ENCODE measurements at places on chromosomes 5 and 9.

- no peak for DNase-seq
Observed at GRCh38 chr9:99129091-99129490, 24.2 kb downstream of the TGFBR1 start.

- DNase-seq, result no peak
Observed at GRCh38 chr5:55634209-55634805, 77.8 kb downstream of the SLC38A9 start.

GRCh38 chr9:131418143-131419025 lies 24.5 kb downstream of the PRRC2B start:
- DNase-seq, result no peak

DNA sequence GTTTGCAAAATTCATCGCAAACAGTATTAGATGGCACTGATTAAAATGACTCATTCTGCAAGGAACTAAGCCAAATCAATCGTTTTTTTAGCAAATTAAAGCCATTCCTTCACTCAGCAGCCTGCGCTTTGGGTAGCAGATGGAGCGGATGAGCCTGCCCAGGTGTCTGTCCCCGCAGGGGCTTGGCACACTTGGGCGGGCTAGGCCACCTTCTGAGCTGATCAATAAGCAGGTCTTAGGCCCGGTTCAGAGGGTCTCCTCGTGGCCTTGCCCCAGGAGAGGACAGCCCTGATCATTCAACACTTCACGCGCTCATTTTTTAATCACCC lies 78.0 kb upstream of the FCN1 start:
- no peak for DNase-seq

- no peak for DNase-seq
Observed at GRCh38 chr9:124776954-124777648, at the start of gene OLFML2A. OLFML2A (plus strand) TSS chr9:124777133; CDS start chr9:124777271, 138 bp downstream.

DNA sequence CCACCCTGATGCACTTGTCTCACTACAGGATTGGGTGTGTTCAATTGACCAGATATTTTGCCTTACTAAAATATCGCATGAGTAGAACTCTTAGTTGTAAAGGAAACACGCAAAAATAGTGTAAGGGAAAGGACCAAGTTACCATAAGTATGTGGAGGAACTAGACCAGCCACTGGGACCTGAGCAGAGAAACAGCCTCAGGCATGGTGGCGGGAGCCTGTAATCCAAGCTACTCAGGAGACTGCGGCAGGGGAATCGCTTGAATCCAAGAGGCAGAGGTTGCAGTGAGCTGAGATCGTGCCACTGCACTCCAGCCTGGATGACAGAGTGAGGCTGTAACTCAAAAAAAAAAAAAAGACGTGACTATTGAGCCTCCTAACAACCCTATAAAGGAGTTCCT lies 117.9 kb upstream of the SPATA31C2 start:
- DNase-seq, result no peak

- no peak for DNase-seq
Observed at GRCh38 chr5:20608567-20608966, 620.6 kb upstream of the CDH18 start.

GRCh38 chr9:126536841-126537465 lies 76.8 kb upstream of the LMX1B start:
- no peak for DNase-seq

GRCh38 chr5:61734966-61735365 lies 402.9 kb downstream of the ZSWIM6 start:
- no peak for DNase-seq

- DNase-seq, result no peak
Observed at GRCh38 chr5:134738963-134739661, 764 bp downstream of the CAMLG start.

- no peak for DNase-seq
Observed at GRCh38 chr5:172906888-172907287, 52.3 kb upstream of the RPL26L1 start.

DNA sequence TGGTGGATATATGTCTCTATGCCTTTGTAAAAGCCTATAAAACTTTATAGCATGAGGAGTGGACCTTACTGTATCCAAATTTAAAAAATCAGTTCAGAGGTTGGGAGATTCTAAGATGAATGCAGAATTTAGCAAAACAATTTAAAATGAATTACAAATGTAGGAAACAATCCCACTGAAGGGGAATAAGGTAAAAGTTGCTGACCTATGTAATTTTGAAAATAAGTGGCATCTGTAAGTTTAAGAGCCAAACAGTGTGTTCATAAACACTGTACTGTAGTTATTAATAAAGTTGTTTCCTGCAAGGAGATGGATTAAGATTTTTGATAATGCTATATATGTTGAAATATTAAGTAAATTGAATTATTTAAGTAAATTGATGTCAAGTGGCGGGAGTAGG lies 4.6 kb downstream of the IFNW1 start:
- DNase-seq, result no peak

GRCh38 chr5:169767938-169768337 lies 130.9 kb downstream of the DOCK2 start:
- DNase-seq, result no peak

DNA sequence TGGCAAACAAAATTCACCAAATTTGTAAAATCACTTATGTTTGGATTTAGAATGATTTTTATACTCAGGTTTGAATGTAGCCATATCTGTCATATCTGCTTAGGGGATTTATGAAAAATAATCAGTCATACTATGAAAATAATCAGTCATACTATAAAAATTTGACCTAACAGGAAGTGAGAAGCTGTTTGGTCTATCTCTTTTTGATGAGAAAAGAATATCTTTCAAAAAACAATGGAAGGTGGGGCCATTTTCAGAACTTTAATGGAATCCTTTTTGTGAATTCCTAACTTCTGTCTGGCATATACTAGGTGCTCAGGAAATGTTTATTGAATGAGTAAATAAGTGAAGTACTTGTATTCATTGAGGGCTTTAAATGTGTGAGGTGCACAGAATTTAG lies 70.1 kb downstream of the CWC27 start:
- DNase-seq, result no peak

- DNase-seq, result no peak
Observed at GRCh38 chr5:96058084-96058483, 96.4 kb upstream of the ELL2 start.

DNA sequence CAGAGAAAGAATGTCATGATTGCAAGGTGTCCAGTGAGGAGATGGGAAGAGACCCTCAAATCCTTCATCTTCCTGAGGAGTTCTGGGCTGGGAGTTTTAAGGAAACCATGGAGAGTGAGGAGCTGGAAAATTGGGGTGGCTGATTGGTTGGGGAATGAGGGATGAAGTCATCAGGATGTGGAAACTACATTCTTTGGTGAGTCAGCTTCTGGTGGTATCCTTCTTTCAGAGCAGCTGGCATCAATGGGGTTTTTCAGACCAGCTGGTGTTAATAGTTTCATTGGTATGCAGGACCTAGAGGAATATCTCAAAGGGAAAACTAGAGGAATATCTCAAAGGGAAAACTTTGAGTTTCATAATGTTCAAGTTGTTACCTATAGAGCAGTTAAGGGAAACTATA lies 45.2 kb downstream of the RNF180 start:
- no peak for DNase-seq

GRCh38 chr5:78639791-78640190 lies 8.8 kb downstream of the LHFPL2 start:
- DNase-seq, result no peak

- DNase-seq, result no peak
Observed at GRCh38 chr5:58786035-58786434, 203.2 kb downstream of the RAB3C start.

GRCh38 chr9:89562186-89562814 lies 42.5 kb upstream of the GADD45G start:
- DNase-seq, result no peak

DNA sequence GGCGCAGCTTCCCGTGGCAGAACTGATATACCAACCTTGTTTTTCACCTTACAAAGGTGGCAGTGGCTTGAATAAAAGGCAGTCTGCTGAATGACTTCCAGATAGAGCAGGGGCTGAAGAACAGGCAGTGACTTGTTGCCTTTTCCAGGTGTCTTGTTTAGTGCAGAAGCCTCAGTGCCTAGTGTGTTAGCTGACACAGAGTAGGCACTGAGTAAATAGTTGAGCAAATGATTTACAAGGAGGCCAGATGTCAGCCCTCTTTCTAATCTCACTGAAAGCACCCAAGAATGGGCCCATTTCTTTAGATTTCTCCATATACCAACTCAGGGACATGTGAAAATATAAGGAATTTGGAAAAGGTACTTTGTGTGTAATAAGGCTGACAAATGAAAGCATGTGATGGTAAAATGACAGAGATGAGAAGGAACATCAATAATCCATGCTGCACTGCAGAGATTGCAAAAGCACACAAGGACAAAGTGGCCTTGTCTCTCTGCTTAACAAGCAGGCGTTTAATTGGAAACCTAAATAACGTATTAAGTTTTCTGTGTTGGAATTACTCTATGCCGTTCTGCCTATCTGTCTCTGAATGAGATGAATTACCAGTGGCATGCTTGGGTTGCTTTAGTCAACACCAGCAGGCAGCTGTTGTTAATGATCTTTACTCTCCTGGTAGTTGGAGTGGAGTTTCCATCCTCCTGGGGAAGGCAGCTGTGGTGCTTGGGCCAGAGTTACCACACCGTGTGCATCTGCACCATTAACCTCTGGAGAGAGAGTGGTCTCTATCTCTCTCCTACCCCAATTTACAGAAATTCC lies 360.1 kb upstream of the C9orf72 start:
- no peak for DNase-seq

- DNase-seq, result no peak
Observed at GRCh38 chr5:68406767-68407241, 191.2 kb downstream of the PIK3R1 start.

GRCh38 chr9:126647585-126648411 lies 34.1 kb downstream of the LMX1B start:
- DNase-seq, result no peak

- DNase-seq, result no peak
Observed at GRCh38 chr5:132181011-132181629, 46.5 kb downstream of the P4HA2 start.

DNA sequence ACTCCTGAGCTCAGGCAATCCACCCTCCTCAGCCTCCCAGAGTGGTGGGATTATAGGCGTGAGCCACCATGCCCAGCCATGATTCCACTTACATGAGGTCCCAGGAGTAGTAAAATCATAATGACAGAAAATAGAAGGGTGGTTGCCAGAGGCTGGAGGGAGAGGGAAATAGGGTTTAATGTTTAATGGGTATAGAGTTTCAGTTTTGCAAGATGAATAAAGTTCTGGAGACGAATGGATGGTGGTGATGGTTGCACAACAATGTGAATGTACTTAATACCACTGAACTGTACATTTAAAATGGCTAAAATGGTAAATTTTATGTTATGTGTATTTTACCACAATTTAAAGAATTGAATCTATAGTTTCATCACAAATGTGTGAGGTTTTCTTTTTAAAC lies 146.5 kb upstream of the ABCA1 start:
- no peak for DNase-seq

DNA sequence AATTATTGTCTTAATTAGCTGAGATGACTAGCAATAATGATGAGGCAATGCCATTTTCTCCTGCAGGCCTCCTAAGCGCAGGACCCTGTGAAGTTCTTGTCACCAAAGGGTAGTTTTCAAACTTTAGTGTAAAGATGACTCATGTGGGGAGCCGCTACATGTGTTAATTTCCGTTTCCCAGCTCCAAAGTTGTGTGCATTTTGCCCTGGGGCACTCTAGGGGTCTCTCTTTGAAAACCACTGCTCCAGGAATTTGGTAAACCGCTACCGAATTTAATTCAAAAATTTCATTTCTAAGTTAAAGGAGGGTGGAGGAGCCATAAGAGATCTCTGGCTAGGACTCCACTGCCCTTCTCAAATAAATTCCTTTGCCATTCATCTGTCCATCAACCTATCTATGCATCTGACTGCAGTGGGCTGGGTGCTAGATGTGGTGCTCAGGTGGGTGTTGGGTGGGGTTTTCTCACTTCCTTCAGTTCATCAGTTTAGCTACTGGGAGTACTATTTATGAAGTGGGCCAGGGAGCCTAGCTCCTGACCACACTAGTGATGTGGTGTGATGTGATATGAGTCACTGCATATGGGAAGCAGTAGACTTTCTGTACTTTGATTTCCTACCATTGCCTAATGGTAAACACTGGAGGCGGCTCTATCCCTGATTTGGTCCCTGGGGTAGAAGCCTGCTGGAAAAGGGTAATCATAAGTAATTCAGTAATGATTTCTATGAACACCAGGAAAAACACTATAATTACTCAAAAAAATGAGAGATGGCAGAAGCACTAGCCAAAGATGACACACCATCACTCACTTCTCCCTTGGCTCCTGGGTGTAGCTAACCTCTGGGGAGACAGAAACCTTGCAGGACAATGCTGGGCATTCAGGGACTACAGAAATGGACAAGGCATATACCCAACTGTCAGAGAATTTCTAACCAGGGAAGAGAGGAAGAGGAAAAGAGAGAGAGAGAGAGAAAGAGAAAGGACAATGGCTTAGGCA lies 4.0 kb upstream of the ZSWIM6 start:
- no peak for DNase-seq

DNA sequence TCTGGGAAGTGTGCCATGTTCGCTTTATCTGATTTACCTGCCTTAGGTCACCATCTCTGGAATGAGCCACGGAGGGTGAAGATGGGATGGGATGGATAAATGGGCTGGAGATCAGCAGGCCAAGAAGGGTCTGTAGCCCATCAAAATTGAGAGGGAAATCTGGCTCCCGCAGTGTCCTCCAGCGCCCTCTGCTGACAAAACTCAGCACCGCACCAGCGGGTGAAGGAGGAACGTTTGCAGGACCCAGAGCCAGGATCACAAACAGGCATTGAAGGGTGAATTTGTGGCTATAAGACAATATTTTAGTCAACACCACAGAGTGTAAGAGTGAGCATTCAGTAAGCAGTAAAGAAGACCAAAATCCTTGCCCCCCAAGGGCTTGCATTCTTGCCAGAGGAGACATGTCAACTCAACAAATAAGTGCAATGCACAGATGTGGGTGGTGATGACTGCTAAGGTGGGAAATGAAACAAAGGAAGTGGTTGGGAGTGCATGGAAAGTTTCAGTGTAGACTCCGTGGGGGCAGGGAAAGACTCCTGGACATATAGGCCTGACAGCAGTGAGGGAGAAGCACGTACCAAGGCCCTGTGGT lies 124.4 kb downstream of the TENT4A start:
- DNase-seq, result no peak

DNA sequence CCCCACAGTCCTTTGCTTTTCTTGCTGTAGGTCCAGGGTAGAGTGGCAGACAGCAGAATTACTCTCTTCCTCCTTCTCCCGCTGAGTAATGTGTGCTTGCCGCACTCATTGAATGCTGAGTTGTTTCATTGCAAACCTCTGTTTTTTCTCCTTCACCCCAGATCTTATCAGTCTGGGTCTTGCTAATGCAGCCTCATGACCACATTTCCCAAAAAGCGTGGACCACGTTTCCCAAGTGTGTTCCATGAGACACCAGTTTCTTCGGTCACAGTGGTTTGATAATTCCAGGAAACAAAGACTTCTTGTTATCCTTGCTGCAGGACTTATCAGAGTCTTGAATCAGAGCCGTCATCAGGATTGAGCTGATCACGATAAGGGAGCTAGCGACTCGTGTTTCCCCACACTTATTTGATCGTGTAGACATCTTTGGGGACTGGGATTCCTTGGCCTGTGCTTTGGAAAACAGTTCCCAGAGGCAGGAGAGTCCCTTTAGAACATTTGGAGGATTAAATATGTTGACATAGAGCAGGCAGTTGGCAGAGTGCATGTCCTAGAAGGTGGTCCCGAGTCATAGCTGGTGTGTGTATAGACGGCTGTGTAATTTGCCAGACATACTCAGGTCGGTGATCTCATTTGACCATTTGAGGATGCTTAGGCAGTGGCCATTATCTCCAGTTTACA lies 4.4 kb downstream of the LRRC8A start:
- no peak for DNase-seq
